ENCODE measurements at places on chromosomes 16 and 17.
A peak's percentile ranks its signal among the peaks of the same experiment; 100 is the strongest.

DNA sequence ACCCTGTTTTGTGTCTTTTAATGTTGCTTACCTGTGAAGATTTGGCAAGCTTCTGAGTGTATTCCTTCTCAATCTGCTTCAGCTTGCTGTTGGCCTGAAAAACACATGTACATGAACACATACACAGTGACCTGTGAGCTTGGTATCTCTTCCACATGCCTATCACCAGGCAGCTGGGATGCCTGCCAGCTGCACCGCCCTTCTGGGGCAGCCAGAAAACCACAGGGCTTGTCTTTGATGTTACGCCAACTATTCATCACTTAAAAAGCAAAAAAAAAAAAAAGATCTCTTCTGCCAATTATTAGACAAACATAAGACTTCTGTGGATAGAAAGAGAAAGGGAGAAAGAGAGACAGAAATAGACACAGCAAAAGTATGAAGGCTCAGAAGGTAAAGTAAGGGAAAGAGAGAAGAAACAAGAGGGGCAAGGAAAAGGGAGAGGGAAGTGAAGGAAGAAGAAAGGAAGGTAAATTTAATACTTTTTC, 189.2 kb upstream of the AXIN2 start:
- peak; percentile 56 for DNase-seq

DNA sequence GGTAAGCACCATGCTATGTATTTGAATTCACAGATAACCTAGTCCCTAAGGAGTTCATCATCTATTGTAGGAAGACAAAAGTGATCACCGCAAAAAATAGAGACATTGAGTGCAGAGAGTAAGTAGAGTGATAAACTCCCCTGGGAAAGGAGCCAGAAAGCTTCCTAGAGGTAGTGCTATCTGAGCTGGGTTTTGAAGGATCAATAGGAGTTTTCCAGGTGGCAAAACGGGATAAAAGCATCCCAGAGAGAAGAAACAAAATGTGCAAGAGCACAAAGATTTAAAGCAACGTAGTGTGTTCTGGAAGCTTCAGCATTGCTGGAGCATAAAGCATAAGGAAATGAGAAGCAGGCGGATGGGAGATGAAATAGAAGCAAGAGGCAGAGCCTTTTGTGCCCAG, 120.7 kb upstream of the PLCG2 start:
- no peak for DNase-seq

GRCh38 chr16:4019371-4019791, 96.9 kb downstream of the ADCY9 start:
- DNase-seq = peak; percentile 28

GRCh38 chr16:47079860-47080259, 63.9 kb downstream of the NETO2 start:
- no peak for DNase-seq

- peak; percentile 52 for DNase-seq
Measured at GRCh38 chr17:4090898-4091297, 51.9 kb downstream of the ZZEF1 start.

- DNase-seq = no peak
Measured at GRCh38 chr17:29567554-29568330, 759 bp upstream of the TP53I13 start.

- no peak for DNase-seq
Measured at GRCh38 chr17:4591529-4591928, 7.2 kb downstream of the SMTNL2 start.

- peak; percentile 89 for DNase-seq
Measured at GRCh38 chr17:19262650-19263631, 25.8 kb downstream of the EPN2 start.

- DNase-seq = peak; percentile 71
Measured at GRCh38 chr17:82216301-82217119, 3.9 kb upstream of the CCDC57 start.
